Substantia nigra (tissue), 51 donors: ENCODE measurements at places on chromosomes 3 and 15.

DNA sequence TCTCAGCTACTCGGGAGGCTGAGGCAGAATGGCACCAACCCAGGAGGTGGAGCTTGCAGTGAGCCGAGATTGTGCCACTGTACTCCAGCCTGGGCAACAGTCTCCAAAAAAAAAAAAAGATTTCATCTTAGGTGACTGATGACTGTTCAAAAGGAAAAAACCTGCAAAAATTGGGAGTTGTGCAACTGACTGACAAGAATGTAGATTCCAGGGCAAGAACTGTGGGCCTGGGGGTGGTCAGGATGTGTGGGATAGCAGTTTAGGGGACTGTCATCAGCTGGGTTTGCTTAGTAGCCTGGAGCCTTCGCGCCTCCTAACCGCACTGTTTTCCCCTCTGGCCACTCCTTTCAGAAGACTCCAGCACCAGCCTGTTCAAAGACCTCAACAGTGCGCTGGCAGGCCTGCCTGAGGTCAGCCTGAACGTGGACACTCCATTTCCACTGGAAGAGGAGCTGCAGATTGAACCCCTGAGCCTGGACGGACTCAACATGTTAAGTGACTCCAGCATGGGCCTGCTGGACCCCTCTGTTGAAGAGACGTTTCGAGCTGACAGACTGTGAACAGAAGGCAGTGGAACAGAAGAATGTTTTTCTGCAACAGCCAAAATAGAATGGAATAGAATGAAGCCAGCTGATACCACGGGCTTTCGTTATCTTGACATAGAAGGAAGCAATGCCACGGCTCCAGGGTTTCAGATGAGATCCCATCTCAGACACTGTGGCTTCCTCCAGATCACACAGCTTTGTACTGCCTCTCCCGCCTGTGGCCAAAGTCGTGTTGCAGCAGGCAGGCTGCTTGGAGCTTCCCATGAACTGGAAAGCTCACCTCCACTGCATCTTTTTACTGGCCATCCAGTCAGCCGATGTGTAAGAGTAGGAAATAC, 75.3 kb upstream of the BLM start:
- DNase-seq, result no peak

DNA sequence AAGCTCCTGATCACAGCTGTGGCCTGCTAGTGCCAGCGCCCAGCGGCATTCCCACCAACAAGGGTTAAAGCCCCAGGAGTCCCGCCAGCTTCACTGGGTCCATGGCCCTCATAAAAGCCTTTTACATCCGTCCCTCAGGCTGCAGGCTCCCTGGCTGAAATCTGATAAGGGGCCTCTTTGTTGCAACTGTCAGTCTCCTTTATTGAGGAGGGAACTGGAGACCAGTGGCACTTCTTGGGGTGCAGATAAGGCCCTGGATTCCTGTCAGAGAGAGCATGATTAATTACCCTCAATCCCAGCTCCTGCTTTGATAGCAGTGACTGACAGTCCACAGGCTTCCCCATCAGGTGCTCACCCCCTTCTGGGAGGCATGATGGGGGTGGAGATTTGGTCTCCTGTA, 30.9 kb upstream of the CLK3 start:
- no peak for DNase-seq

- no peak for DNase-seq
These were observed 132.3 kb upstream of the ABHD17C start for GRCh38 chr15:80562846-80563245.

DNA sequence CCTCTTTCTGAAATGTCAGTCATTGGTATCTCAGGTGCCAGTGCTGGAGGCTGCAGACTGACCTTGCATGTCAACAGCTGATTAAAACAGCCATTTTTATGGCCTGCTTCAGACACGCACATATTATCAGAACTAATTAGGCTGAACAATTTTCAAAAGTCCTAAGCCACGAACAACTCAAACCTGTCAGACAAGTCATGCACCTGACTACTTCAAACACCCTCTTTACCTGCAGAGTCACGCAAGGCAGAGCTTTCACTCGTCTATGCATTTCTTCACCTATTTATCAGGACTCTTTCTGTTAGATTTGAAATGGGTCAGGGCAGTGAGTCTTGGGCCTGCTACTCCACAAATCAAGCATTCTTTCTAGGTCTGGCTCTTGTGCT, 26.7 kb downstream of the CLK3 start:
- no peak for DNase-seq

DNA sequence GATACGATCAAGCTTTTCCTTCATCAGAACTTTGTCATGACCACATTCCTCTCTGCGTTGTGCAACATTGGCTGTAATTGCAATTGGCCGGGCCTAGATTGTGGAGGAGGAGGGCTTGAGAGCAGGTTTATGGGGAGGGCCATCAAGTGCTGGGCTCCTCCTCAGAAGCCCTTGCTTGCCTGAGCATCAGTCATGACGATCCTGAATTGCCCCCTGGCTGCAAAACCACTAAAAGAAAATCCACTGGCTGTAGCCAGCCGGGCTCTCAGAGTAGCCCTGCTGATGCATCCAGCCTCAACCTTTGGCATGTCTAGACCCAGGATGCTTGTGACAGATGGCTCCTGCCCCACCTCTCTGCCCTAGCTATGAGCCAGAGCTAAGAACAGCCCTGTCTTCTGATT, 13.4 kb upstream of the TRH start:
- DNase-seq, result no peak

DNA sequence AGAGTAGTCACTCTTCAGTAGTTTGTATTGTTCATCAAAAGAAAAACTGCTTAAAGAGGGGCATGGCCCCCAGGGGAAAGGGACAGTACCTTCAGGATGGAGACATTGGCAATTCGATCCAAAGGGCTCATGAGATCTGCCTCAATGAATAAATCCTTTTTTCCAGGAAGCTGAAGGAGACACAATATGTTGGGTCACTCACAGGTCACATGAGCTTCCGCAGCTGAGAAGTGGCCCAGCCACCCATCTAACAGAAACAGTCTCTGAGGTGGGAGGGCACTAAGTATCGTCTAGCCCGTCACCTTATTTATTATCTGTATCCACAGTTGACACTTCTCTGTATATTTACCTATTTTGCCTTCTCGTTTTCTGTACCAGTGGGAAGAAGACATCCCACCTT, 4.7 kb downstream of the VPS33B start:
- no peak for DNase-seq

DNA sequence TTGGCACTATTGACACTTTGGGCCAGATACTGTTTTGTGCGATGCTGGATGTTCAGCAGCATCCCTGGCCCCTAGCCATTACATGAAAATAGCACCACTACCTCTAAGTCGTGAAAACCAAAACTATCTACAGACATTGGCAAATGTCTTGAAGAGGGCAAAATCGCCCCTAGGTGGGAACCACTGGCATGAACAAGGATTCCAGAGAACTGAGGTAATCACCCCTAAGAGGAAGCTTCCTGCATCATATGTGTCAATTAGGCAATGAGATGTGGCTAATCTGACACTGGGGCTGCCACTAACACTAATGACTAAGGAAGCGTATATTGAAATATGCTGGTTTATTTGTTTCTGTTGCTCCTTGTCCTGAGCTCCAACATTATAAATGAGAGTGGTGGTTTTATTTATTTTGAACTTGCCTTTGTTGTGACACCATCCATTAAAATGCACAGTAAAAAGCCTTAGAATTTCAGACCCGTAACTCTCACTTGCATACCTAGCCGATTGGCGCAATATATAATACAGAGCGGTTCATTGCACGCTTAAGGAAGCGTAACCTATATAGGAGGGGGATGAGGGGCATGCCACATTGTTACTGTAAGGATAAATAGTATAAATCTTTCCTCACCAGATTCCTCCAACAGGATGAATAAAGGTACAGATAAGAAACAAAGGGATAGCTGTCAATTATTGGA, 299.8 kb upstream of the CNTN4 start:
- DNase-seq, result no peak

DNA sequence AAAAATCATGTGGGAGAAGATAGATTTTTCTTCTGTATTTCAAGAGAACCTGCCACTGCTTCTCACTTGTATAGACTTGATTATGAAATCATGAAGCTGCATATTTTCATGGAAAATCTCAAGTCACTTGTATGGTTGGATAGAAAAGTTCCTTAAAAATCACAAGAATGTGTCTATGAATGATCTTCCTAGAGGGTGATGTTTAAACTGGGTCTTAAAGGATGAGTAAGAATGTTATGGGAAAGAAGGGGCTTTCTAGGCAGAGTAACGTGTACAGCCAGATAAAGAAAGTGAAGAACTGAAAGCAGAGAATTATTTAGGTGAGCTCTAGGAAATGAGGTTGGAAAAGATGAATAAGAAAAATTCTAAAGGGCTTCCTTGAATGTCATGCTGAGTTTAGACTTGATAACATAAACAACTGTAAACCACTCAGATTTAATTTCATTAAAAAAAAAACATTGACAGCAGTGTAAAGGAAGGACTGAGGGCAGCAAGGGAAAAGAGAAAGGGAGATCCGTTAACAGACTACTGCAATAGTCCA, 5.0 kb downstream of the CD47 start:
- no peak for DNase-seq

DNA sequence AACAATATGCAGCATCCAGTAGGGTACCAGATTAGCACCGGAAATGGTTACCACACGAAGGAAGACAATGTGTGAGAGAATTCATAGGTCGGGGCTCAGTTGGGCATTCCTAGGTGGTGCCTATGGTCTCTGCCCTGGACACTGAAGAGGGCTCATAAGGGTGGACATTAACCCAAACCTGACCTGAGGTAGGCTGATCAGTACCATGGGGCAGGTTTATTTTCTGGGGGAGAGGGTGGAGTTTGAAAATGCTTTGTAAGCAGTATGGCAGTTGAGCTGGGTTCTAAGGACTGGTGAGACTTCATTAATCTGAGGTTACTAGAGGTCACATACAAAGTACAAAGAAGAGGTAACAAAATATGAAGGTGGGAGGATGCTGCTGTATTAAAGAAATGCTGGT, 68.4 kb downstream of the RPL22L1 start:
- no peak for DNase-seq

DNA sequence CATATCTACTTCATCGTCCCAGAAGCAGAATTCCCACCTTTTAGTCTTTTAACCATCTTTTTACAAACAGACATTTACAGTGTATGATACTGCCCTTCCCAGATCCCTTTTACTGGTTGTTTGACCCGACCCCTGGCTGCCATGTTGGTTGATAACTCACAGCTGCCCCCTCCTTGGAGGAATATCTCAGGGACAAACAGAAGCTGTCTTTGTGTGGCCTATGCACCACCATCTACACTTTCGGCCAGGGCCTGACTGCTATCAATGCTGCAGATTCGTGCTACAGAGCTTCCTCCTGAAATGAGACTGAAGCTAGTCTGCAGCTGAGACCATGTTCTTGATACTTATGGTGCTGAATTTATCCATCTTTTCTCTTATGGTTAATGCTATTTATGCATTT, 6.6 kb upstream of the POLQ start:
- no peak for DNase-seq
